Thoracic aorta (tissue), 2 donors: ENCODE measurements at places on chromosomes 12 and 14. TPM values are rescaled to one million over a fixed set of nuclear protein-coding genes. Genes with fewer than 3 reads are reported as not detected.
A peak's percentile ranks its signal among the peaks of the same experiment; 100 is the strongest.

DNA sequence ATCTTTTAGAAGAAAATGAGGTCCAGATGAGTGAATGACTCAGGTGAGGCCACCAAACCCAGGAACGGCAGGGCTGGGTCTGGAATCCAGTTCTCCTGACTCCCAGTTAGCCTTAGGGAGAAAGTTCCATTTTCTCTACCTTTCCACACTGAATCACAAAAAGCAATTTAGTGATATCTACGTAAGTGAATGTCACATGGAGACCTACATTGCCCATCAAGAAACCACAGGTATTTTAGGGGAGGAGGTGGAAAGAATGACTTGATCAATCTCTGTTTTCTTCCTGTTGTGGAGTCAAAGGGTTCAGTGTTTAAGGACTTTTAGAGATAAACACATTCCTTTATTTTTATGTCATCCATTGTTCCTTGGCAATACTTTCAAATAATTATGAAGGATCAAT lies 106.9 kb upstream of the PTPRB start:
- no peaks in the 10 kb centered on the region for H3K4me1 ChIP-seq
- no peak for DNase-seq
- H3K27me3 ChIP-seq: no peaks in the 10 kb centered on the region
- no peak overlapping the region for H3K4me3 ChIP-seq

- H3K27me3 ChIP-seq: no peaks in the 10 kb centered on the region
- no peaks in the 10 kb centered on the region for H3K4me1 ChIP-seq
- DNase-seq: no peak
- H3K4me3 ChIP-seq: no peak overlapping the region
- no peaks in the 10 kb centered on the region for H3K36me3 ChIP-seq
- H3K27ac ChIP-seq: no peak overlapping the region
These were observed 98.6 kb downstream of the SLC6A15 start for GRCh38 chr12:84813780-84814663.

The MBD6 gene
- total RNA-seq: 54.3 TPM

DNA sequence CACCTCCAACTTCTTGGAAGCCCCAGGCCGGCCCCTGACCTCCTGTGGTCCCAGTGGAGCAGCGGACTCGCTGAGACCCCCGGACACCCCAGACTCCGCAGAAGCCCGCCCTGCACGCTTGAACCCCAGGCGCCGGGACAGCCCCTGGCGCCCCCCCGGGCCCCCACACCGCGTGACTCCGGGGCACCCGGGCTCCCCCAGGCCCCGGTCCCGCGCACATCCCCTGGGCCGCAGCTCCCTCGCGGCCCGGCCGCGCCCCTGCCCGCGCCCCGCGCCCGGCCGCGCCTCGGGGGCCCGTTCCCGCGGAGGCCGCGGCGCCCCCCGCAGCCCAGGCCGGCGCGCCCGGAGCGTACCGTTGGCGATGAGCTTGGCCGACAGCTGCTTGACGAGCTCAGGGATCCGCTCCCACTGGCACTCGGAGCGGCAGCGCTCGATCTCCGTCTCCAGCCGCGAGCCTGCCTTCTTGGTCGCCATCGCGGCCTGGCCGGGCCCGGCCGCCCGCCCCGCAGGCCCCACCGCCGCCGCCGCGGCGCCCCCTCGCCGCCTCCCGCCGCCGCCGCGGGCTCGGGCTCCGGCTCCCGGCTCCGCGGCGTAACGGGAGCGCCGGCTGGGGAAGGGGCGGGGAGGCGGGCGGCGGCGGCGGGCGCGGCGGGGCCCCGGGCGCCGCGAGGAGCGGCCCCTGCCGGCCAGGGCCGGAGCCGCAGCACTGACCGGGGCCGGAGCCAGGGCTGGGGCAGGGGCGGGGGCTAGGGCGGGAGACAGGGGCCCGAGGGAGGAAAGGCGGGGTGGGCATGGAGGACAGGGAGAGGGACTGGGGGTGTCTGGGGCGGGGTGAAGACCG lies at the start of gene TTC7B:
Gene TTC7B (minus strand): TSS at position 609 of the 841 bp plus-strand sequence. CDS start 135 bp downstream, at position 474.
- H3K36me3 ChIP-seq: no peaks in the 10 kb centered on the region
- H3K4me1 ChIP-seq: peaks cover 18% of the 10 kb centered on the region
- H3K4me3 ChIP-seq: peak within 1 kb of the TSS; percentile 85
- H3K27ac ChIP-seq: no peak within 1 kb of the TSS
- no peaks in the 10 kb centered on the region for H3K27me3 ChIP-seq

GRCh38 chr12:48305190-48305589 lies 45.5 kb downstream of the ZNF641 start:
- H3K4me3 ChIP-seq: no peak overlapping the region
- H3K27ac ChIP-seq: no peak overlapping the region
- no peaks in the 10 kb centered on the region for H3K4me1 ChIP-seq
- no peaks in the 10 kb centered on the region for H3K27me3 ChIP-seq

GRCh38 chr14:66228267-66228970 lies 257.8 kb upstream of the CCDC196 start:
- no peaks in the 10 kb centered on the region for H3K27me3 ChIP-seq
- DNase-seq: no peak
- H3K4me1 ChIP-seq: no peaks in the 10 kb centered on the region
- H3K27ac ChIP-seq: no peak overlapping the region

DNA sequence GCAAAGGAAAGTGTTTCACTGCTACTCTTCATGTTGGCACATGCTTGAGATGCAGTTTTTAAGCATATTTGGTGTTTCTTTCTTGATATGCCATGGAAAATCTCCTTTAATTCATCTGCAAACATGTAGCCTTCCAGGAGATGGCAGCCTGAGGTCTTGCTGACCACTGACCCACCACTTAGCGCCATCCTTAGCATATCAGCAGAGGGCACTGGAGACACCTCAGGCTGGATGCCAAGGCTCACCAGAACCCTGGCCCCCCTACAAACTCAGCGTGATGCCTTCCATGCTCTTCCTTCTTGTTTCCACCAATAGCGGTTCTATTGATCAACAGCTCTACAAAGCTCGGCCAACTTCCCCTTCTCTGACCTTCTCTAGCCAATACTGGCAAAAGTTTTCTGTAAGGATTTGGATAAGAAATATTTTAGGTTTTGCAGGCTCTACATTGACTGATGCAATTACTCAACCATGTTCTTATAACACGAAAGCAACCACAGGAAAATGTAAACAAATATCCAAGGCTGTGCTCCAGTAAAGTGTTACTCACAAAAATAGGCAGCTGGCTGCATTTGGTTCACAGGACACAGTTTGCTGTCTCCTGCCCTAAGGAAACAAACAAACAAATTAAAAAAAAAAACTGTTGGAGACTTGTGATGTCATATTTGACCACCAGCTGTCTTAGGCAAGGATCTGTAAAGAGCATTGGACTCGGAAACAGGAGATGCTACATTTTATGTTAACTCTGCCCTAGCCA lies 209.7 kb downstream of the SLC15A4 start:
- no peaks in the 10 kb centered on the region for H3K4me1 ChIP-seq
- no peak overlapping the region for H3K27ac ChIP-seq
- no peaks in the 10 kb centered on the region for H3K27me3 ChIP-seq

- H3K4me1 ChIP-seq: no peaks in the 10 kb centered on the region
- no peak for DNase-seq
- no peak overlapping the region for H3K27ac ChIP-seq
- no peaks in the 10 kb centered on the region for H3K27me3 ChIP-seq
- no peak overlapping the region for H3K4me3 ChIP-seq
These were observed 76.9 kb downstream of the OTX2 start for GRCh38 chr14:56733396-56733795.

The TAMALIN gene
- 17.0 TPM for total RNA-seq

The GDF3 gene
- not detected for total RNA-seq

DNA sequence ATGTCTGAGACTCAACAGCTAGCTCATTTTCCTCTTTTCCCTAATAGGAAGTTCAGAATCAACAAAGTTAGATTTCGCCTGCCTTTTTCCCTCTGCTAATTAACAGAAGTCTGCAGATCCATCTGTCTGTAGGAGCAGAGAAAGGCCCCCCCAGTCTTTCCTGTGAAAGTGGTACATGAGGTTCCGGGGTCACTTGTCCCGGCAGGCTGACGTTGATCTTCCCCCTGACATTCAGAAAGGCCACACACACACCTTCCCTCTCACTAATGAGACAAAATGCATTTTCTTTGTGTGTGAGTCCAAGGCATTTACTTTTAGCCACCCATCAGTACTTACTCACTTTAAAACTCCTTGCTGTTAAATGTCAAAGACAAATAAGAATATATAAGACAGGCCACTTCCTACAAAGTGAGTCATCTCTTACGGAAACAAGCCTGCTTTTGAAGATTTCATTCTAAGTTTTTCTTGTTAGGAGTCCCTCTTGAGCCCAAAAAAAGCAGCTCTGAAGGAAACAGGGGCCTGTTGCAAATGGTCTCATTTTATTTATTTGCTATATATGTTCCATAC lies 138.7 kb downstream of the TTC7B start:
- peak overlapping the region; percentile 89 for H3K27ac ChIP-seq
- no peaks in the 10 kb centered on the region for H3K36me3 ChIP-seq
- no peak for DNase-seq
- H3K4me3 ChIP-seq: no peak overlapping the region
- H3K27me3 ChIP-seq: no peaks in the 10 kb centered on the region

DNA sequence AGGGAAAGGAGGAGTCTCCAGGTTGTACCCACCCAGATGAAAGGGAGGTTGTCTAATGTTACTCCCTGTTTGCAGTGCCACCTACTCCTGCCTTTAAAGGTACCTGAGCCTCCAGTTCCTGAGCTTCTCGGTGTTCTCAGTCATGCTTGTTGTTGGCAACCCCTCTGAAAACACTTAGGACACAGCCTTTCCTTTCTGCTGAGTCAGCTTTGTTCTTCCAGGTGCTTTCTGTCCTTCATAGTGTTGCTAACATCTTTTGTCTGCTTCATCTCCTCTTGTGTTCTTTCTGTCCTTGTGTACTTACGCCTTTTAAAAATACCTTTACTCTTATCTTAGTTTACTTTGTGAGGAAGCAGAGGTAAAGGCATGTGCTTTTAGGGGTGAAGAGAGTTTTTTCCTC lies 97.0 kb upstream of the NEDD1 start:
- H3K36me3 ChIP-seq: no peaks in the 10 kb centered on the region
- no peaks in the 10 kb centered on the region for H3K27me3 ChIP-seq
- H3K4me1 ChIP-seq: no peaks in the 10 kb centered on the region
- H3K27ac ChIP-seq: no peak overlapping the region

The FLVCR2 gene
- total RNA-seq: 8.3 TPM

DNA sequence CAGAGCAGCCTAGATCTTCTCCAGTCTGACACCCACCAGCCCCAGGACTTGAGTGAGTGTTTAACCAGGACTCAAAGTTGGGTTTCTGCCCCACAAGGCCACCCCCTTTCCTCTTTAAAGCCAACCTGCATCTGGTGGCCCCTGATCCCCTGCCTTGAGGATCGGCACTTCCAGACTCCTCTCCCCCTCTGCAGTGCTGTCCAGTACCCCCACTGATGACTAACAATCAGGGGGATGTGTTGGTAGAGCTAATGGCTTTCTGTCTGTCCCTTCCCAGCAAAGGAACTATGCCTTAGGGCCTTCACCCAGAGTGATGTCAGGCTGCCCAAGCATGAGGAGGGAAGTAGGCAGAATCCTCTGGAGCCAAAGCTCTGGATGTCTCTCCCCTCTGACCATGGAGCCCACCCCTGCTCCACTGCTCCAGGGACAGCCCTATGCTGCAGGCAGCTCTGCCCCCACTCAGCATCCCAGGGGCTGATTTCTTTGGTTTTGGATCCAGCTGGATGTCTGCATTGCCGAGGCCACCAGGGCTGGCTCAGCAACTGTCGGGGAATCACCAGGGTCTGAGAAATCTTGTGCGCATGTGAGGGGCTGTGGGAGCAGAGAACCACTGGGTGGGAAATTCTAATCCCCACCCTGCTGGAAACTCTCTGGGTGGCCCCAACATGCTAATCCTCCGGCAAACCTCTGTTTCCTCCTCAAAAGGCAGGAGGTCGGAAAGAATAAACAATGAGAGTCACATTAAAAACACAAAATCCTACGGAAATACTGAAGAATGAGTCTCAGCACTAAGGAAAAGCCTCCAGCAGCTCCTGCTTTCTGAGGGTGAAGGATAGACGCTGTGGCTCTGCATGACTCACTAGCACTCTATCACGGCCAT lies 42.9 kb downstream of the DAD1 start:
- DNase-seq: no peak
- no peaks in the 10 kb centered on the region for H3K27me3 ChIP-seq
- H3K4me1 ChIP-seq: no peaks in the 10 kb centered on the region

DNA sequence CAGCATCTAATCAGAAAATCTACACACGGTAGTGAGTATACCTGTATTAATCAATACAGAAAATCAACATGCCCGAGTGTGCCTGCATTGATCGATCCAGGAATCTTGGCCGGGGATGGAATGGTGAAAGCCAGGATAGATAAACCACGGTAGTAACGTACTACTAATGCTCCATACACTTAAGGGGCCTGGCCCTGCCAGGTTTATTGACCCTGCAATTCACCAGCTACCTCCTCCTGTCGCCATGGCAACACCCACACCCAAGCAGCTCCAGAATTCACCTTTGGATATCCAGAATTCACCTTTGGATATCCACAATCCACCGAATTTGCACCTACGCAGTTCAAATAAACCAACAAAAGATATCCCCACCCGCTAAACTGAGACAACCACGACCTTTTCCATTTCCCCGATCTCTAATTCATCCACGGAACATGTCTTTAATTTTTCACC lies 14.8 kb upstream of the CALM1 start:
- DNase-seq: no peak
- H3K36me3 ChIP-seq: no peaks in the 10 kb centered on the region
- no peaks in the 10 kb centered on the region for H3K27me3 ChIP-seq

DNA sequence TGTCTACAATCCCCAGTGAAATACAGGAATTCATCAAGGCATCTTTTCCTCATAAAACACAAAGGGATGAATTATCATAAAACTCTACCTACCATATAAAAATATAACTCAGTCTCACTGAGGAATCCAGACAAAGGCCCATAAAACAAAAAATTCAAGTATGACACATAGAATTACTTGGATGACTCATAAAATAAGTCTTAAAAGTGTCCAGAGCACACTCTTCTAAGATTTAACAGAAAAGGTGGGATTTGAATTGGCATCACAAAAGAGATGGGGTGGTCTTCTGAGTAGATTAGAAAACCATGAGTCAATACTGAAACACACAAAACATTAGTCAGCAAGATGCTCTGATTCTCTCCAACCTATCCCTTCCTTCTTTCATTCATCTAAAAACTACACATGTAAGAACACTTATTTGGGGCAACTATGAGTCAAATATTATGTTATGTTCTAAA lies 202.7 kb upstream of the GARIN6 start:
- no peaks in the 10 kb centered on the region for H3K36me3 ChIP-seq
- H3K4me1 ChIP-seq: peaks cover 5% of the 10 kb centered on the region
- no peak for DNase-seq

The FOXM1 gene
- total RNA-seq: not detected

- DNase-seq: no peak
- no peaks in the 10 kb centered on the region for H3K27me3 ChIP-seq
- no peaks in the 10 kb centered on the region for H3K36me3 ChIP-seq
- H3K4me3 ChIP-seq: no peak overlapping the region
These were observed 11.5 kb upstream of the IL22 start for GRCh38 chr12:68264857-68265256.
